ENCODE measurements at places on chromosomes 16 and 17. TPM values are rescaled to one million over a fixed set of nuclear protein-coding genes. Genes with fewer than 3 reads are reported as not detected.

The LPO gene
- total RNA-seq: not detected

The PLCD3 gene
- 4.6 TPM for total RNA-seq

The GCGR gene
- not detected for total RNA-seq

The GRAP gene
- 26.3 TPM for total RNA-seq

The SLC13A2 gene
- total RNA-seq: not detected

The KIF19 gene
- 0.37 TPM for total RNA-seq

The DNAH2 gene
- not detected for total RNA-seq

- no peak for DNase-seq
Observed at GRCh38 chr17:79804856-79805696, 8.2 kb upstream of the CBX8 start.

DNA sequence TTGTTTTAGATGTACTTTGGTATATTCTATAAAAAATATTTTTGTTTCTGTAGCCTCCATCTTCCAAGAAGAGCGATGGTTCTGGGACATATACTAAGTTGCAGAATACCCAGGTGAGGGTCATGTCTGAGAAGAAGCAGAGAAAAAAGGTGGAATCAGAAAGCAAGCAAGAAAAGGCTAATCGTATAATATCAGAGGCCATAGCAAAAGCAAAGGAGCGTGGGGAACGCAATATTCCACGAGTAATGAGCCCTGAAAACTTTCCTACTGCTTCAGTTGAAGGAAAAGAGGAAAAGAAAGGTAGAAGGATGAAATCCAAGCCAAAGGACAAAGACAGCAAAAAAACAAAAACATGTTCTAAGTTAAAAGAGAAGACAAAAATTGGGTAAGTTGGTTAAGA lies 154.6 kb downstream of the CHD9 start:
- DNase-seq: no peak

GRCh38 chr17:57092171-57092570 lies 7.1 kb downstream of the AKAP1 start:
- DNase-seq: no peak

DNA sequence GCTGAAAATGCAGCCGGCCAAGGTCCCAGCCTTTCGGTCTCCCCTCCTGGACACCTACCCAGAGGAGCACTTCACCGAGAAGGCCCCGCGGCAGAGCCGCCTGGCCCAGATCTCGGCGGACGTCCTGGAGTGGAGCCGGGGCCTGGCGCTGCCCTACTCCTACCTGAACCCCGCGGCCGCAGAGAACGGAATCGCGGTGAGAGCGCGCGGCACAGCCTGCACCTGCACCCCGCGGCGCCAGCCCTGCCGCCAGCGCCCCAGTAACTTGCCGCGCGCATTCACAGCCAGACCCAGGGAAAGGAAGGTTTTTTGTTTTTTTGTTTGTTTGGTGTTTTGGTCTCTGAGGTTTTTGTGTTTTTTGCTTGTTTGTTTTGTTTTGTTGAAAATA lies 15.2 kb downstream of the ALOX12B start:
- no peak for DNase-seq

DNA sequence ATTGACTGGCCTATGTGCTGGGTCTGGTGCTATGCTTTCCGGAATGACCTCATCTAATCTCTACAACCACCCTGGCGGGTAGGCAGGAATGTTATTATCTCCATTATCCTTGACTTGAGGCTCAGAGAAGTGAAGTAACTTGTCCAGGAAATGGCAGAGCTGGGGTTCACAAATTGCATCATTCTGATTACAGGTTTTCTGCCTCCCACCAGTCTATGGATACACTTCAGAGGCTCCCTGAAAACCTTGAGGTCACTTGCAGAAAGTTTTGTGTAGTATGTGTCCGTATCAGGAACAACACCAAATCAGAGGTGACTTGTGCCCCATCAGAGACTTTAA lies 19.1 kb downstream of the NOD2 start:
- no peak for DNase-seq

DNA sequence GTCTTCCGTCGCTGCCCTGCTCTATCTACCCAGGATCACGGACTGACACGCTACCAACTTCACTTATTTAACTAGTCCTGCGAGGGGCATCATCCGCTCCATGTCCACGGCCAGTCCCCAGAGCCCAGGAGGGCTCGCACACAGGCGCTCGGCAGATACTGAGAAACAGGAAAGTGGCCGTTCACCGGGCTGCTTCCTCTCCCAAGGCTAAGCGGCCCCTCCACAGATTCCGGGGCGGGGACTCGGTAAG lies 388 bp downstream of the OXLD1 start:
- DNase-seq: peak; percentile 50

GRCh38 chr16:69867784-69868560 lies 83.2 kb upstream of the CLEC18A start:
- no peak for DNase-seq

DNA sequence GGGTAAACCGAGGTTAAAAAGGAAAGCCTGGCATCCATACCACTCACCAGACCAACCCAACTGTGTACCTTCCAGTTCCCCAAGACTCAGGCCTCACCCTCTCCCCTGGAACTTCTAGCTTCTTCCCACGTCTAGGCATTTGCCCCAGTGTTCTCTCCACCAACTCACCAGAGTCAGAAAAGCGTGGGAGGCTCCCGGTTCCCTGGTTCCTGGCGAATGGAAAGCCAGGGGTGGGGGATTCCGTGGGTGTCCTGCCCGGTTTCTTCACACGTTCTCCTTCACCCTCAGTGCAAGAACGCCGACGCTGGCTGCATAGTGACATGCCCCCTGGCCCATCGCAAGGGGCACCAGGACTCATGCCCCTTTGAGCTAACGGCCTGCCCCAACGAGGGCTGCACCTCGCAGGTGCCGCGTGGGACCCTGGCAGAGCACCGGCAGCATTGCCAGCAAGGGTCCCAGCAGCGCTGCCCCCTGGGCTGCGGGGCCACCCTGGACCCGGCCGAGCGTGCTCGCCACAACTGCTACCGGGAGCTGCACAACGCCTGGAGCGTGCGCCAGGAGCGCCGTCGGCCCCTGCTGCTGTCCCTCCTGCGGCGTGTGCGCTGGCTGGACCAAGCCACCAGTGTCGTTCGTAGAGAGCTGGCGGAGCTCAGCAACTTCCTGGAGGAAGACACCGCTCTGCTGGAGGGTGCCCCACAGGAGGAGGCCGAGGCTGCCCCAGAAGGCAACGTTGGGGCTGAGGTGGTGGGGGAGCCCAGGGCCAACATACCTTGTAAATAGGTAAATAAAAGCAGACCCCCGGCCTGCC lies 1.7 kb downstream of the RNF151 start:
- no peak for DNase-seq
